Stimulated activated CD8-positive, alpha-beta memory T cell treated with anti-CD3 and anti-CD28 coated beads, Interleukin-2, amount 100 ng/mL, for 1 hour (primary cell): ENCODE measurements at places on chromosomes 7 and 10.

DNA sequence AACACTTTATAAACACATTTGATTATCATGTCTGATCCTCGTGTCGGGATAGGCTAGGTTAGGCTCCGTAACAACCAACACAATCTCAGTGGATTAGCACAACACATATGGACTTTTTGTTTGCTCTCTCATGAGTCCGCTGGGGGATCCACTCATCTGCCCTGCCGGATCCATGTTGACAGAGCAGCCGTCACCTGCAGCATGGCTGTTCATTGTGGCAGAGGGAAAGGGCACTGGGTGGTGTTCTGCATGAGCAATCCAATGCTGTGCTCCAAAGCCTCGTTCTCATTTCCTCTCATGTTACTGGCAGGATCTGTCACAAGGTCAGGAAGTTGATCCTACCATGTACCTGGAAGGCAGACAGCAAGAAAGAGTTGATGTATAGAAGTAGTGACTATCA, 62.5 kb upstream of the RAPGEF5 start:
- DNase-seq: no peak

GRCh38 chr7:90645784-90646183, 49.7 kb downstream of the CDK14 start:
- no peak for DNase-seq

GRCh38 chr7:22129166-22129565, 183.5 kb upstream of the CDCA7L start:
- no peak for DNase-seq

- DNase-seq: no peak
Measured at GRCh38 chr10:69224862-69225657, 4.9 kb downstream of the HKDC1 start.

DNA sequence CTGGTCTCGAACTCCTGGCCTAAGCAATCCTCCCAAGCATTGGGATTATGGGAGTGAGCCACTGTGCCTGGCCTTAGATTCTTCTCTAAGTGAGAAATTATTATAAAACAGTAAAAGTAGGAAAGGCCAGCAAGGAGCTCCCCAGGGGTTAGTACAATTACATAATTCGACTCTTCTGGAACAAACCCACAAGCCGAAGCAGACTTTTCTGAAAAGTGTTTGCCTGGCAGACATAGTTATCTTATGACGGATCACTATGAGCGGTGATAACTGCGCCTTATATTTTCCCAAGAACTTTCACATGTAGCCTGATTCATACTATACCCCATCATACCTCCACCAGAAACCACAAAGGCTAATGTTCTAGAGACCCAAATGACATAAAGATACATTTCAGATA, 30.2 kb upstream of the SH3PXD2A start:
- no peak for DNase-seq

DNA sequence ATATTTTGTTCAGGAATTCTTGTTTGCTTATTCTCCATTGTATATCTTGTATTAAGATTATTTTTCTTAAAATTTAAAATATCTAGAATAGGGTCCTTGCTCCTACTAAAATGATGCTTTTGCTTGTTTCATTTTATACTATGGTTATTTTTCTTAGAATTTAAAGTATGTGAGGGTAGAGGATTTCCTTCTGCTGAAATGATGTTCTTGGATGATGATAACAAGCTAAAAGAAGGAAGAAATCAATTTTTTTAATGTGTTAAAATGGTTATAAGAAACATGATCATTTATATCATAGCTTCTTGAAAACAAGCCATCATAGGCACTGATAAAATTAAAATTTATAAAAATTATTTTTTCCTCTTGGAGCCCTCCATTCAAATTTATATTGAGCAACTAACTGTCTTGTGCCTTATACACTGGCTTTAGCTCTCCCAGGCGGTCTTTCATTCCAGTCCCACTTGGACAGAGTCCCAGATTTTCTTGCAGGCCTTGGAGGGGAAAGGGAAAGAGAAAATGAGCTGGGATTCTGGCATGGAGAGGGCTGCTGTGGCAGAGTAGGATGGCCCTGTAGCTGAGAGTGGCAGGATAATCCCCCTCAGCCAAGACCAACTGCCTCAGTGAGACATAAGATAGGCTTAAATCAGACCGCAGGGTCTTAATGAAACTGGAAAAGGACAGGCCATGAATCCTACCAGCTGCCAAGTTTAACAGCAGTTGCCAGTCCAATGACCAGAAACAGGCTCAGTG, 60.2 kb downstream of the DNAJB9 start:
- DNase-seq: no peak

GRCh38 chr7:149735779-149736477, 37.5 kb downstream of the ZNF467 start:
- no peak for DNase-seq

- DNase-seq: no peak
Measured at GRCh38 chr7:30910411-30911073, 1.1 kb upstream of the AQP1 start.

DNA sequence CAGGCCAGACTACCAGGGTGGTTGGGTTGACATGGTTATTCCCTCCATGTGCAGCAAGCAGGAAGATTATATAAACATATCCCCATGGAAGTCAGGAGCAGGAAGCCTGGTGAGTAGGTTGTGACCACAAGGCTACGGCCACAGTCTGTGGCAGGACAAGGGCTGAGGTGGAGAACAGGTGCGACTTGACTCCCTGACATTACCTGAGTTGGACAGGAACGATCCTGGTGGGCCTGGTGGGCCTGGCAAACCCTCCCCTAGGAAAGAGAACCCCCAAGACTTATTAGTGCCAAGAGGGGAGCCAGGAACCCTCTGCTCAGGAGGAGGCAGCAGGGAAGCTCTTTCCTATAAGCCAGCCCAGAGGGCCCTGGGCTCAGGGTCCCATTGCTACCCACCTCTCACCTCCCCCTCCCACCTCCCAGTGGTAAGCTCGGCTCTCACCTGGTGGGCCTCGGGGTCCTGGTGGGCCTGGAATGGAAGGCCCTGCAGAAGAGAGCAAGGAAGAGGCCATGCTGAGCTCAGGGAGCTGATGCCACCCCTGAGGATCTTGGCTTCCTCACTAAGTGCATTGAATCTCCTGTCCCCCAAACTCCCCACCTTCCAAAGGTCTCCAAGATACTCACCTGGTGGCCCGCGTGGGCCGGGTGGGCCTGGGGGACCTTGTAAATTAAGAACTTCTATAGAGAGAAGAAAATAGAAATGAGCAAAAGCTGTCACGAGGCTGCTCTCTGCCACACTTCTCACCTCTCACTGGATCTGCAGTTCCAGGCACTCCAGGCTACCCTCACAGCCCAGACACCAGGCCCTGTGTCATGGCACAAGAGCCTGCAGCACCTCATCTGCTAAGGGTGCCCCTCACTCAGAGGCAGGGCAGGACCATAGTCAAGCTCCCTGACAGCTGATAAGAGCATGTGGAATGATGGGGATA, 44.6 kb downstream of the COL17A1 start:
- no peak for DNase-seq

DNA sequence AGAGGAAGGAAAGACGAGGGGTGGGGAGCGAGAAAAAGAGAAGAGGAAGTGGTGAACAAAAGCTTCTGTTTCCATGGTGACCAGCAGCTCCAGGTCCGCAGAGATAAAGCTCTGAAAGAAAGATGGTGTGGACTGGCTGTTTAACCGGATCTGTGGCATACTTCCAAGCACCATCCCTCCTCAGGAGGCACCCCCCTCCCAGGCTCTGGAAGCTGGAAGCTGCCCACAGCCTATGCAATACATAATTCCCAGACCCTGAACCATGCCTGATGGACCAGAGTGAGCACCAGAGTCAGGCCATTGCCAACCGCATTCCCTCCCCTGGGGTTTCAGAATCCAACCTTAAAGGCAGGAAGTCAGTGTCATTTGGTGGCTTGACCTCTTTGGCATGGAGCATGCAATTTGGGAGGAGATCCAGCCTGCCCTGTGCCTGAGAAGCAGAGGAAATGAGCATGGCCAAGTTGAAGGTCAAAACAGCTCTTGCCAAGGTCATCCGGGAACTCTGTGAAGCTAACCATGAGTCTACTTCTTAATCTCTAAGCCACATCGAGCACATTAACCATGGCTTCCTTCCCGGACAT, 22.2 kb upstream of the CPXM2 start:
- no peak for DNase-seq

- no peak for DNase-seq
Measured at GRCh38 chr7:80444811-80445210, 67.1 kb downstream of the GNAT3 start.

GRCh38 chr7:45126201-45126600, 14.7 kb upstream of the TBRG4 start:
- no peak for DNase-seq

GRCh38 chr7:98165827-98166667, 45.2 kb upstream of the BHLHA15 start:
- DNase-seq: peak; percentile 5

DNA sequence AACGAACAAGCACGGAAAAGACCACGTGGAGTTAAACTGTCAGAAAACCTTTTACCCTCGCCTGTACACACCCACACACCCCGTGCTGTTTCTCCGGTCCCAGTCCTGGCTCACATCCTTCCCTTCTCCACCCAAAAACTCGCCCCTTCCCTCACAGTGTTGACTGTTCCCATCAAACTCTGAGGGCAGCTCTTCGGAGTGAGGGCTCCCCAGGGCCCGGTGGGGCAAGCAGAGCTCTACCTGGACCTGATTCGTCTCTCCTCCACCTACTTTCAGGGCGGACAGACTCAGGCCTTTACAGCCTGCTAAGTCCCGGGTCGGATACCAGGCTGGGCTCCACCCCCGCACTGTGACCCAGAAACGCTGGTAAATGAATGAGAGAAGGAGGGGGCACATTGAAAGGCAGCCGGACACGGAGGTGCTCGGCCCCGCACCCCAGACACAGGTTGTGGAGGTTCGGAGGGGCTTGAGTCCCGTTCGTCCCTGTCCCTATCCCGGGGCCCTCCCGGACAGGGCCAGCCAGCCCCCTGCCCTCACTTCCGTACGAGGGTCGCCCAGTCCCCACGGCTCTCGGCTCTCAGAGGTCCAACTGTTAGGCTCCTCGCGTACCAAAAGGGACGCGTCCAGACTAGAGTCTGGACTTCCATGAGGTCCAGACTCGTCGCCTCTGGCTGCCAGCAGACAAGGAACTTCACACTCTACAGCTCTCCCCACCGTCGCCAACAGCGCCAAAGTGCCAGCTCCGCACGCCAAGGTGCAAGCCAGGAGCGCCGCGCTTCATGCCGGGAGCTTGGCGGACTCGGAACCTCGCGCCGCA, 31.7 kb upstream of the ASL start:
- DNase-seq: no peak

- no peak for DNase-seq
Measured at GRCh38 chr7:116588641-116589594, 64.1 kb downstream of the CAV1 start.

GRCh38 chr7:134773164-134773563, 6.3 kb upstream of the CALD1 start:
- no peak for DNase-seq

GRCh38 chr10:88735661-88736060, 24.2 kb upstream of the LIPN start:
- no peak for DNase-seq

DNA sequence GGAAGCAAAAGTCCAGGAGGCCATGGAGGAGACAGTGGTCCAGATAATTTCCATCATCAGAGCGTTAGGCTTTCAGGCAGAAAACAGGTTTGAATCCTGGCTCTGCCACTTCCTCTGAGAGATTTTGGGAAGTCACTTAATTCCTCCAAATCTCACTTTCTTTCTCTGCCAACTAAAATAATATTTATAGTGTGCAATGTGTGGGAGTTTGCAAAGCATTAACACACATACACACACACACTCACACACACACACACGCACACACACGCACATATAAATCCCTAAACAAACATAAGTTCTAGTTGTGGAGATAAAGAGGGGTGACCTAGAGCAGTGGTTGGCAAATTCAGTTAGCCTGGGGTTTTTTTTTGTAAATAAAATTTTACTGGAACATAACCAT, 84.8 kb downstream of the TRIL start:
- DNase-seq: no peak

DNA sequence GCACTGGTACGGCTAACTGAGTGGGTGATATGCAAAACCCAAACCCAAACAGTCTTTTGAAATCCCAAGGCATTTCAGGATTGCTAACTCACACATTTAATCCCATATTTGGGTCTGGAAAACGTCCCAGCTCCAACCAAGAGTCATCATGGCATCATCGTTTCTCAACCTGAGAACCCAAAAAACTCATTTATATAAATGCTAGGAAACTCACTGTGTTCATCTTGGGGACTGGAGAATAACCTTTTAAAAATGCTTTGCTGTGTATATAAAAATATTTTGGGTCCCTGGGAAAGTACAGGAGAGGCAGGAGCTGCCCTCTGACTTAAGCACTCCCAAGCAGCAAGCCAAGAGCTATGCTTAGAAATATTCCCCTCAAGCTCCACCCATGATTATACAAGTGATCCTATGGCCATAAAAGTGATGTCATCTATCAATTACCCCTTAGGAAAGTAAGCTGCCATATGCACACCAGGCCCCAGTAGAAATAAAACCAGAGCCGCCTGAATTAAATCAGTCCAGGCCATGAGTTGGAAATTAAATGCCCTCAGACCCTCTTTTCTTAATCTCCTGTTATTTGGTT, 352.1 kb downstream of the FRMD4A start:
- no peak for DNase-seq

DNA sequence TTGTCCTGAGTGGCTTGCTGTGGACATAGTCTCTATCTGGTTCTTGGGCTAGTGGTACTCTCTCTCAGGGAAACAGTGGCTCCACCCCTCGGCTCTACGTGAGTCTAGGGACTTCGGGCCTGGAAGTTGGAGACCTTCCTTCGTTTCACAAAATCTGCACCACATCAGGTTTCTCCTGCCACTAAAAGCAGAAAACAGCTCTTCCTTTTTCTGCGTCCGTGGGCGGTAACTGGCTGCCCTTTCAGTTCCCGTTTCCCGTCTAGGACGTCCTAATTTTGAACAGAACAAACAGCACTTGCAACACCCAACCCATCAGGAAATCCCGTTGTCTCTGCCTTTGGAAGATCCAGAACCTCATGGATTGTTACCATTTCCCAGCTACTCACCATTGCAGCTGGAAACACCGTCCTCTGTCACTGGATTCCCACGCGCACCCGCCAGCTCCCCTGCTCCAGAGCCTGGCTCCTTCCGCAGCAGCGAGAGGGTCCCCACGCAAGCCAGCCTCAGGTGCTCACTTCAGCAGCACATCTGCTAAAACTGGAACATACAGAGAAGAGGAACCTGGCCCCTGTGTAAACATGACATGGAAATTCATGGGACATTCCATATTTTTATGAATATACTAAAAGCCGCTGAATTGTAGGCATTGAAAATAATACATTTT, 311.4 kb upstream of the AKR1E2 start:
- DNase-seq: no peak

DNA sequence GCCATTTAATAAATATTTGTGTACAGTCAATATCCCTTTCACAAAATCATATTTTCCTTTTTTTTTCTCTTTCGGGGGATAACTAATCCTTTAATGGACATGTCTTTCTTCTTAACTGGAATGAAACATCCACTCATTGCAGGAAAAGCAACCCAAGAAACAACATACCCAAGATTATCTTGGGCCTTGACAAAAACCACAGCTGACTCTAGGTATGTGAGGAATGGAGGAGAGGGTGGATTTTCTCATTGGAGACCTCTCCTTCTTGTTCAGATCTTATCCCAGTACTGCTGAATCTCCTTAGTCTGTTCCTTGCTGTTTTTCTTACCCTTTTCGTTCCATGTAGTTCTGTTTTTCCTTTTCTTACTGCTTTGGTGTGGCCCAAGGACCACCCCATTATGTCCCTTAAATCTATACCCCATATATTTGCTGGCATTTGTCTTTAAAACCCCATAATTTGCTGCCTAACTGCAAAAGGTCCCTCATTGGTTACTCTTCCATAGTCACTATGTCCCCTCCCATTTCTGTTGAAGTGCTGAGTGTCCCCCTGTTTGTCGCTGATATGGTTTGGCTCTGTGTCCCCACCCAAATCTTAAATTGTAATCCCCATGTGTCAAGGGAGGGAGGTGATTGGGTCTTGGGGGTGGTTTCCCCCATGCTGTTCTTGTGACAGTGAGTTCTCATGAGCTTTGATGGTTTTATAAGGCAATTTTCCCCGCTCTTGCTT, 6.8 kb upstream of the CDK6 start:
- DNase-seq: no peak
